ENCODE measurements at places on chromosomes 1 and 21. TPM values are rescaled to one million over a fixed set of nuclear protein-coding genes. Genes with fewer than 3 reads are reported as not detected.

DNA sequence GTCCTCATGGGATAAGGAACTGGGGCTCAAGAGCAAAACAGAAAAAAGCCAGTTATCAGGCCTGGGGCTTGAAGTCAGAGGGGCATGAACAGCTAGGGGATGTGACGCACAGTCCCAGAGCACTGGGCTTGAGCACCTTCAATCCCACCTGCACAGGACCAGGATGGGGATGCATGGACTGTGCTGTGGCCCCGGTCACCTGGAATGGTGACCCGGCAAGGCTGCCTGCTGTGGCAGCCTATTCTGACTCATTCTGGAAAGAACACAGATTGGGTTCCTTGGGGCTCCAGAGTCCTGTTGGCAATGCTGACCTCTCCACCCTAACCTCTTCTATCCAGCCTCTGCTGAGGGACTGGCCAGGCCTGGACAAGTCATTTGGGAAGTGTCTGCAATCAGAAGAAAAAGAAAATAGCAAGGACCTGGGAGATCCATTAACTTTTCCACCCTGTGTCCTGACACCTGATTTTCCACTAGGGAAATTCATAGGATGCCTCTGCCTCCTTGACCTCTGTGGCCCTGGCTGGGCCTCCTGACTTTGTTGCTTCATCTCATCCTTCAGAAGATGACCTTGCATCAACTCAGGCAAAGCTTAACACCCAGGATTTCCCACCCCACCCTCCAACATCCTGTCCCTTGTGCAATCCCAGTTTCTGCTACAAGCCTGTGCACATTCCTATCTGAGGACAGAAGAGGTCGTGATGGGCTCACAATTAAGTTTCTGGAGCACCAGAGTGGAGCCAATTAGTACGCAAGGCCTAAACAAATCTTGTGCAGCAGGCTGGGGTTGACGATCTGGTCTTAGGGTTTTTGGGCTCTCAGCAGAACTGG is 17.9 kb upstream of the FMOD start:
- DNase-seq = peak; percentile 49

GRCh38 chr1:57473448-57473847 is 49.6 kb upstream of the DAB1 start:
- DNase-seq = no peak

DNA sequence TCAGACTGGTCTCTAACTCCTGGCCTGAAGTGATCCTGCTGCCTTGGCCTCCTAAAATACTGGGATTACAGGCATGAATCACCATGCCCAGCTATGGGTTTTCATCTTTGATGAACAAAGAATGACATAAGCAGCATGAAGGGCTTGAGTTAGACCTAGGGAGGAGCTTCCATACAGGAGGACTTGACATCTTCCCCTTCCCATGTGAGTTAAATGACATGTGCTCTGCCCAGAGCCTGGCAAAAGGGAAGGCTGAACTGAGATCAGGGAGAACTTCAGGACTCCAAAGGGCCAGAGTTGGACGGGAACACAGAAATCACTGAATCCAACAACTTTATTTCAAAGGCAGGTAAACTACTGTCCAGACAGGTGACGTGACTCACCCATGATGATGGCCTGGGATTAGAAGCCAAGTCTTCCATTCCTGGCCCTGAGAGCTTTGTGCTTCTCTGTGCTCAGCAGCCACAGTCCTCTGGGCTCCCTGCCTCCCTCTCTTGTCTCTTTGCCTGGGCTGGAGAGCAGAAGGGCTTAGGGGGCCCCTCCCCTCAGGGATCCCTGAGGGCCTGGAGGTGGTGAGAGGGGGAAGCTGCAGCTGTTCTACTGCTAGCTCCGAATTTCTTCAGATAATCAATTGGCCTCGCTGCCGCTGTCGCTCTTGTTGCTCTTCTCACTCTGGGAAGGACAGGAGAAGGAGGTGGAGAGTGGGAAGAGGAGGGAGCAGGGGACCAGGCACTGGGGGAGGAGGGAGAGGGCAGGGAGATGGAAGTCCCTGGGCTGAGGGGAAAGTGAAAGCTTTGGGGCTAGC is 7.6 kb downstream of the NHLH1 start:
- no peak for DNase-seq

RGS1 gene
- total RNA-seq = 147 TPM

DNA sequence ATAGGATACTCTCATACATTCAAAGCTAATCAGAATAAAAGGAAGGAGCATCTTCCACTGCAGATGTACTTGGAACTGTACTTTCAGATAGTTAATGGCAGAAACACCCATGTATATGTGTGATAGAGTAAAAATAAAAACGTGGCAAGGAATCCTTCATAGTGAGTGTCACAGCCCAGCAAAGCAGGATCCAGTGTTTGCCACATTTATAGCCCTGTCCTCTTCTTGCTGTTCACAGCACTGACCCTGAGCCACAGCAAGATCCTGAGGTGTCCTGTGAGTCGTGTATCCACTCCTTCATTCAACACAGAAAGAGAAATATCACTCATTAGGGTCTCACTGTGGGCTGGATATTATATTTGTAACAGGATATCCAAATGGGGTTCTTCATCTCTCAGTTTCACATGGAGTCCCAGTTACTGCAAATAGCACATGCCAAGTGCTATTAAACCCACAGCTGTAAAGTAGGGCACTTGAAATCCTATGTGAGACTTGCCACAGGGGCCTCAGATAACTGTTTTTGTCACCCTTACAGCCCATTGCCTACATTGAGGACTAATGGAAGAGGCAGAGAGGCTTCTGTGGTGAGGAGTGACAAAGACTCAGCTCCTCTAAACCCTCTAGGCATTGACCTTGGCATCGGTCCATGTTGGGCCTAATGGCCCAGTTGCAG is 41.3 kb downstream of the CYP2J2 start:
- DNase-seq = no peak

- peak; percentile 49 for DNase-seq
Measured at GRCh38 chr1:7290971-7291970, 479.8 kb upstream of the VAMP3 start.

- no peak for DNase-seq
Measured at GRCh38 chr1:171984850-171985485, 143.7 kb downstream of the DNM3 start.

GRCh38 chr1:174479281-174479680 is 31.5 kb downstream of the GPR52 start:
- DNase-seq = no peak

- DNase-seq = no peak
Measured at GRCh38 chr1:59432531-59433439, 135.9 kb downstream of the FGGY start.

ADAM30 gene
- total RNA-seq = not detected

DNA sequence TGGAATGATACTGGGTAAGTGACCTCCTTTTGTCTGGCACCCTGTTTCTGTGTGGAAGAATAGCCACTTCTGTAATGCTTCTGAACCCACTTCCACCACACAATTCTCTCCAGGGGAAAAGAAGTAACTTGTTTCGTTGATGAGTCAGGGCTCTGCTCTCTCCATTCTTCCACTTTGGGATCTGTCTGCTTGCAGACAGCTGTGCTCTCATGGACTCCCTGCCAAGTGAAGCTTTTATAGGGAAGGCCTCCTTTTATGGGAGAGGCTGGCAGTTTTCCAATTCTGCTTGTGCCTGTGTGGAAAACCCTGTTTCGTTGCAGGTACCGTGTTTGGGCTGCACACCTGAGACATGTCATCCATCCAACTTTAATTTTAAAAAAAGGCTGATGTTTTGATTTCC is 130.7 kb downstream of the GIPC2 start:
- DNase-seq = no peak

CR1L gene
- total RNA-seq = not detected

DONSON gene
- 10.1 TPM for total RNA-seq

DNA sequence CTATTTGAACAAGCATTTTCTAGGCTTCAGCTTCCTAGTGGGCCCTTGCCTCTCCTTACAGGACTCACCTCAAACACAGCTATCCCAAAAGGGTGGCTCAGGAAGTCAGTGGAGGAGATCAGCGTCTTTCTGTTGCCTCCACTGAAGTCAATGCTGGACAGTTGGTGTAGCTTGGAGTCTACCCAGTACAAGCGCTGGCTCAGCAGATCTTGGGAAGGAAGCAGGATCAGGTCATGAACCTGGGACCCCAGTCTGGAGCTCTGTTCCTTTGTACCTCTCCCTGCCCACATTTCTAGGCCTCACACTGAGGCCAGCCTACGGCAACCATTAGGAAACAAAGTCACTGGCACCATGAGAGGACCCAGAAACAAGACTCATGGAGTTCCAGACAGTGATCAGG is 23.7 kb upstream of the MAGOH start:
- DNase-seq = no peak

RBP7 gene
- 8.7 TPM for total RNA-seq

Measured in mucosa of gallbladder (tissue), 1 donor.